ENCODE measurements at places on chromosomes 4 and X. TPM values are rescaled to one million over a fixed set of nuclear protein-coding genes. Genes with fewer than 3 reads are reported as not detected.

Gene TNMD
- total RNA-seq = not detected

Gene DDX60
- total RNA-seq = 5.0 TPM

DNA sequence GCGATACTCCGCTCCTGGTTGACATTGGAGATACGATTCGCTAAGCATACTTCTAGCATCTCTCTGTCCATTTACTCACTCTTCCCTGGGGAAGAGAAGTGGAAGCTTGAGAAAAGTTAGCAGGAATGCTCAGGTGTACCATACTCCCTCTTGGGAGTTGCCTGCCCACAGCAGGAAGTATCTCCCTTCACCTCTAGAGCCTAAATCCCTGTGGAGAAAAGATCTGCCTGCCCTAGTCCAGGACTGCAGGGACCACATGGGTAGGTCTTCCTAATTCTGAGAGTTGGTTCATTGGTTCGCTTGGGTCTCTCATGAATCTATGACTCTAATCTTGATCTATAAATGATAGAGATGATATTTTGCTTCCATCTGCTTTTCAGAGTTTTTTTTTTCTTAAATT, 26.3 kb upstream of the MAPK10 start:
- H3K4me3 ChIP-seq = no peak overlapping the region
- DNase-seq = no peak
- no peaks in the 10 kb centered on the region for H3K4me1 ChIP-seq

DNA sequence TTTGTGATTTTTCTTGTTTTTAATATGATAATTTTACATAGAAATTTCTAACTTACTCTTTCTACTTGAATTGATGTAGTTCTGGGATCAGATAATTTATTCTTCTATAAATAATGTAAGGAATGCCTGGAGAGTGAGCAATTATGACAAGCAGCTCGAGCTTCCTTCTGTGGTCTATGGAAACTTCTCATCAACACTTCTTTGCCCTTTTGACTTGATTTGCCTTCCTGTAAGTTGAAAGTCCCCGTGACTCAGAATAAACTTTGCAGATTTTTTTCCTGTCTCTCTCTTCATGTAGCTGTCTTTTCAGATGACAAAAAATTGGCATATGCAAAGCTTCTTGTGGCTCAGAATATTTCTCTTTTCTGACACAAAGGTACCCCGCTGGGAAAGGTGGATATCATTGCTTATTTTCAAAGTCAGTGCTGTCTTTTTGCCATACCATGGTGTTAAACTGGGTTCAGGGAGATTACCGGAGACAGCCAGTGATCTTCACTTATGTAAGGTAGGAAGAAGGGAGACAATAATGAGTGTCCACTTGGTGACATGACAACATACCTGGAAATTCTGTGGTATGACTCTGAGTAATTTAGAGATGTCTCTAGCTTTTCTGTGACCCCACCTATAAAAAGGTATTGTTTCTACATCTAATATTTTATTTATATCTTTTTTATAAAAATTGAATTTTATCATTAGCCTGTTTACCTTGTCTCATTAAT, 278.6 kb upstream of the GNPDA2 start:
- H3K36me3 ChIP-seq = no peaks in the 10 kb centered on the region
- no peaks in the 10 kb centered on the region for H3K4me1 ChIP-seq
- no peaks in the 10 kb centered on the region for H3K27me3 ChIP-seq
- no peak for DNase-seq

DNA sequence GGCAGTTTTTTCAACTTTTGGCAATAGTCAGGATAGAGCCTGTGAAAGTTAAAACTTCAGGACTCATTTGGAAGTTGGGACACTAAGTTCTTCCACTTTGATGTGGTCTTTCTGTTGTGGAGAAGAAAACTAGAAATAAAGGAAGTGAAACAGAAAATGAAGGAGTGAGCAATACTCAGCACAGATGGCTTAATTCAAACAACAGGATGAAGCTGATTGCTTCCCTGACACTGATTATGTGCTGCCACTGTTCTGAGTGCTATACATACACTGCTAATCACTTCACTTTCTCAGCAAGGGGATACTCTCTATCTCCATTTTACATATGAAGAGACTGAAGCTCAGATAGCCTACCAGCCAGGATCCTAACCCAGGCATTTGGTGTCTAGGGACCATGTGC, 235.1 kb upstream of the CPEB2 start:
- no peak overlapping the region for H3K4me3 ChIP-seq
- no peaks in the 10 kb centered on the region for H3K4me1 ChIP-seq
- DNase-seq = no peak
- H3K27ac ChIP-seq = no peak overlapping the region

DNA sequence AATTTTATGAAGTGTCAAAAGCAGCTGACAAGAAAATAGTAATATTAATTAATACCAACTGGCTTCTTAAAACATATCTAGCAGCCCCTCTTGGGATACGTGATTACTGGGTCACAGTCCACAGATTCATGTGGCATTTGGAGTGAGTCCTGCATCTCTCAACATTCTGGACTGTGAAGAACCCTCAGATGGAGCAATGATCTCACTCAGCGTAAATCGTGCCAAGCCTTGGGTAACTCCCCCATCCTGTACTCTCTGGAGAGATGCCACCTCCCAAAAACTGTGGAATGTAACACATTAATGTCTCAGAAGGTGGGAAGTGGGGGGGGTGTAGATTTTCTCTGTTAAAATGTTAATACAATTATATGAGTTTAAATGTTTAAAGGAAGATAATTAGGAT, 118.2 kb upstream of the IQCM start:
- H3K4me1 ChIP-seq = no peaks in the 10 kb centered on the region
- no peak overlapping the region for H3K27ac ChIP-seq
- DNase-seq = no peak
- H3K36me3 ChIP-seq = no peaks in the 10 kb centered on the region
- no peak overlapping the region for H3K4me3 ChIP-seq
- no peaks in the 10 kb centered on the region for H3K27me3 ChIP-seq

GRCh38 chr4:73172161-73172560, 86.4 kb downstream of the ANKRD17 start:
- H3K36me3 ChIP-seq = peaks cover 41% of the 10 kb centered on the region
- peaks cover 21% of the 10 kb centered on the region for H3K4me1 ChIP-seq
- no peak overlapping the region for H3K4me3 ChIP-seq
- no peak overlapping the region for H3K27ac ChIP-seq
- H3K27me3 ChIP-seq = peaks cover 2% of the 10 kb centered on the region
- DNase-seq = no peak

GRCh38 chr4:10671366-10671765, 13.2 kb downstream of the CLNK start:
- no peaks in the 10 kb centered on the region for H3K27me3 ChIP-seq
- no peaks in the 10 kb centered on the region for H3K36me3 ChIP-seq
- no peak overlapping the region for H3K4me3 ChIP-seq
- H3K4me1 ChIP-seq = no peaks in the 10 kb centered on the region

Gene F11
- 0.31 TPM for total RNA-seq

- H3K27me3 ChIP-seq = peaks cover 15% of the 10 kb centered on the region
- DNase-seq = no peak
- H3K36me3 ChIP-seq = peaks cover 4% of the 10 kb centered on the region
- H3K4me1 ChIP-seq = no peaks in the 10 kb centered on the region
- H3K27ac ChIP-seq = no peak overlapping the region
These were observed 4.3 kb upstream of the MXD4 start for GRCh38 chr4:2266181-2266580.

Gene PFKFB1
- 0.49 TPM for total RNA-seq

GRCh38 chr4:177809791-177810190, 367.6 kb upstream of the AGA start:
- H3K4me1 ChIP-seq = peaks cover 4% of the 10 kb centered on the region
- no peak overlapping the region for H3K4me3 ChIP-seq
- no peak for DNase-seq
- H3K36me3 ChIP-seq = no peaks in the 10 kb centered on the region
- H3K27ac ChIP-seq = no peak overlapping the region
- H3K27me3 ChIP-seq = no peaks in the 10 kb centered on the region

GRCh38 chr4:170743633-170744032, 653.9 kb upstream of the AADAT start:
- peaks cover 9% of the 10 kb centered on the region for H3K4me1 ChIP-seq
- no peak overlapping the region for H3K4me3 ChIP-seq
- H3K36me3 ChIP-seq = no peaks in the 10 kb centered on the region
- H3K27ac ChIP-seq = no peak overlapping the region

- no peak overlapping the region for H3K4me3 ChIP-seq
- no peaks in the 10 kb centered on the region for H3K36me3 ChIP-seq
- DNase-seq = no peak
- H3K4me1 ChIP-seq = no peaks in the 10 kb centered on the region
These were observed 41.6 kb upstream of the CYLC1 start for GRCh38 chrX:83819304-83819703.

Gene ARSJ
- 11.2 TPM for total RNA-seq

- DNase-seq = no peak
- peaks cover 2% of the 10 kb centered on the region for H3K27me3 ChIP-seq
- no peak overlapping the region for H3K27ac ChIP-seq
- no peaks in the 10 kb centered on the region for H3K36me3 ChIP-seq
- H3K4me1 ChIP-seq = peaks cover 20% of the 10 kb centered on the region
- H3K4me3 ChIP-seq = no peak overlapping the region
These were observed 191.4 kb upstream of the LEF1 start for GRCh38 chr4:108359986-108360681.

- peaks cover 3% of the 10 kb centered on the region for H3K27me3 ChIP-seq
- peaks cover 13% of the 10 kb centered on the region for H3K36me3 ChIP-seq
- peaks cover 17% of the 10 kb centered on the region for H3K4me1 ChIP-seq
- H3K4me3 ChIP-seq = peak overlapping the region; percentile 85
- peak overlapping the region; percentile 67 for H3K27ac ChIP-seq
These were observed 2.5 kb downstream of the CXorf38 start for GRCh38 chrX:40644821-40645358.

- H3K27me3 ChIP-seq = no peaks in the 10 kb centered on the region
- no peaks in the 10 kb centered on the region for H3K4me1 ChIP-seq
- no peaks in the 10 kb centered on the region for H3K36me3 ChIP-seq
These were observed 287.7 kb upstream of the PCDH18 start for GRCh38 chr4:137819964-137820383.

- no peaks in the 10 kb centered on the region for H3K36me3 ChIP-seq
- no peak overlapping the region for H3K4me3 ChIP-seq
- no peaks in the 10 kb centered on the region for H3K4me1 ChIP-seq
- DNase-seq = no peak
- H3K27me3 ChIP-seq = no peaks in the 10 kb centered on the region
These were observed 60.9 kb downstream of the ANAPC4 start for GRCh38 chr4:25437926-25438325.

GRCh38 chrX:55524487-55524886, 34.8 kb upstream of the USP51 start:
- no peak for DNase-seq
- no peaks in the 10 kb centered on the region for H3K4me1 ChIP-seq
- H3K36me3 ChIP-seq = no peaks in the 10 kb centered on the region
- no peak overlapping the region for H3K4me3 ChIP-seq
- H3K27me3 ChIP-seq = no peaks in the 10 kb centered on the region
- no peak overlapping the region for H3K27ac ChIP-seq

GRCh38 chr4:164937576-164938270, 39.7 kb downstream of the TRIM61 start:
- DNase-seq = no peak
- H3K36me3 ChIP-seq = no peaks in the 10 kb centered on the region
- H3K4me3 ChIP-seq = no peak overlapping the region
- no peak overlapping the region for H3K27ac ChIP-seq
- H3K4me1 ChIP-seq = no peaks in the 10 kb centered on the region

DNA sequence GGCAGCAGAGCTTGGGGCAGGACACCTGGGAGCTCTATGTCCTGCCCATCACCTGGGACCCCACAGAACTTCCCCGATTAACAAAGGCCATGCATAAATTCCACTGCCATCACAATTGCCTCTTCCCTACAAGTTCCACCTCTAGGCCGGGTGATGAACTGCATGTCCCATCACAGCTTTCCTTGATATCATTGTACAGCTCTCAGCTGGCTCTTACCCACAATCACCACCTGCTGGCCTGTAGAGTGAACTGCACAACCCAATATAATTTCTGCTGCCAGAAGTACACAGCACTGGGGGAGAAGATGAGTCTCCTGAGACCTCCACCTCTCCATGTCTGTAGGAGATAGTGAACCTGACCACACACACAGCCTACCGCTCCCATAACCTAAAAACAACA, 285.0 kb upstream of the AADAT start:
- peak; percentile 37 for DNase-seq
- no peaks in the 10 kb centered on the region for H3K36me3 ChIP-seq
- H3K4me1 ChIP-seq = no peaks in the 10 kb centered on the region
- no peak overlapping the region for H3K4me3 ChIP-seq

Gene SSX4B
- total RNA-seq = not detected

DNA sequence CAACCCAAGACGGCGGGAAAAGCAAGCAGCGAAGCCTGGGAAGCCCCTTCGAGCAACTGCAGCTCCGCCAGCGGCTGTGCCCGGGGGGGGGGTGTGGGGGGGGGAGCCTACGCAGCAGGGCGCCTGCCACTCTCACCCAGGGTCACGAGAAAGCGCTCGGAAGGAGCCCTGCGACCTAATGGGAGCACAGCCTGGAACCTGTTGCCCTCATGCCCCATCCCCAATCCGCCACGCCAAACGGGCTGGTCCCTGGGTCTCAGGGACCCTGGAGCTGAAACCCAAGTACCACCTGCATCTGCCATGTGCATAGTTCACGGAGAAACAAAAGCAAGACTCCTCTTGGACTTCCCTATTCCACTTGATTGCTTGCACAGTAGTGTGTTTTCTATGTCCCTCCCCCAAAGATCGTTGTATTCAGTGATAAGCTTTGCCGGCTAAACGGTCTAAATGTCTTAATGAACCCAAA, 359 bp upstream of the GAB3 start:
- peak overlapping the region; percentile 81 for H3K4me3 ChIP-seq
- DNase-seq = no peak
- no peak overlapping the region for H3K27ac ChIP-seq
- peaks cover 5% of the 10 kb centered on the region for H3K4me1 ChIP-seq
- peaks cover 2% of the 10 kb centered on the region for H3K27me3 ChIP-seq

Gene LEF1
- 15.9 TPM for total RNA-seq

Gene VGLL1
- not detected for total RNA-seq

Gene CC2D2A
- 43.0 TPM for total RNA-seq

DNA sequence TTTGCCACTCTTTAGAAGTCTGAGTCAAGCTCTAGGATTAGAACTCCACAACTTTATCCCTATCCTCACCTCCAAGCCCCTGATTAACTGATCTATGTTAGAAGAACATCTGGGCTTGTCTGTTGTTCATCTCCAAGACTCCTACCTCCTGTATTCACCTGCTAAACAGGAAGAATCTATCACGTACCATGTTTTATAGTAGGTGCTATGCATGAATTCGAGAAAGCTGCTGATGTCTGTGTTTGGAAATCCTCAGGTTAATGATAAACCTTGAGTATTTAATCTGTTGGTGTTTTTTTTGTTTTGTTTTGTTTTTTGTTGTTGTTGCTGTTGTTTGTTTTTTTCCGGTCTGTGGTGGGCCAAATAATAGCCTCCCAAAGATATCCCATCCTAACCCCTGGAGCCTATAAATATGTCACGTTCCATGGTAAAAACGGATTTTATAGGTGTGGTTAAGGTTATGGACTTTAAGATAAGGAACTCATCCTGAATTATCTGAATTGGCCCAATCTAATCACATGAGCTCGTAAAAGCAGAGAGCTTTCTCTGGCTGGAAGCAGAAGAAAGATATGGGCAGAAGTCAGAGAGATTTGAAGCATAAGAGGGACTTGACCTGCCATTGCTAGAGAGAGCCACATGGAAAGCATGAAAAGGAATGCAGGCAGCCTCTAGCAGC, 101.2 kb upstream of the DUSP21 start:
- no peak for DNase-seq
- H3K27ac ChIP-seq = no peak overlapping the region
- peaks cover under 1% of the 10 kb centered on the region for H3K27me3 ChIP-seq
- no peak overlapping the region for H3K4me3 ChIP-seq
- H3K36me3 ChIP-seq = no peaks in the 10 kb centered on the region
